Muscle of leg (tissue), 16 donors: ENCODE measurements at places on chromosomes 16 and 17. TPM values are rescaled to one million over a fixed set of nuclear protein-coding genes. Genes with fewer than 3 reads are reported as not detected.

OSGIN1 gene
- 0.18 TPM for total RNA-seq

HP gene
- 0.13 TPM for total RNA-seq

GRCh38 chr16:65855171-65856145, 511.0 kb upstream of the CDH5 start:
- DNase-seq = no peak

GRCh38 chr17:48927978-48928745, 16.5 kb downstream of the SNF8 start:
- DNase-seq = no peak

GRCh38 chr17:67221062-67221998, 23.7 kb downstream of the HELZ start:
- no peak for DNase-seq

GRCh38 chr17:41811549-41812380, at the start of gene P3H4:
TSS of gene P3H4 (minus strand) at chr17:41811949. CDS start at chr17:41811915, 34 bp downstream.
- peak; percentile 93 for DNase-seq

GPRC5C gene
- total RNA-seq = 56.0 TPM

CBX2 gene
- 6.1 TPM for total RNA-seq

- peak; percentile 52 for DNase-seq
Measured at GRCh38 chr16:85897382-85897781, 1.6 kb upstream of the IRF8 start.

DNA sequence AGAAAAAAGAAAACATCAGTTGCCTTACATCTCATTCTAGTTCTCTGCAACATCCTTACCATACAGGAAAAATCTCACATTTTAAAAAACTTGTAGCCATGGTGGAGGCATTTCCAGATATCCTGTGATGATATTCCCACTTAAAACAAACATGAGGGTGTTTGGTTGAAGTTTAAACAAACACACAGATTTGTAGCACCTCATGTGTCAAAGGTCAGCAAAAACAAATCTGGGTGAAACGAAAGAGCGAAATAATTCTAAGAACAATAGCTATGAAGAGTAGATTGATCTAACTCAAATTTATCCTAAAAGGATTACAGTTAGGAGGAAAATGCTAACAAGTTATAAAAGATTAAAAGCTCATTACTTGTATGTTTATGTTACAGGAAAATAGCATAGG, 83.1 kb upstream of the IRX5 start:
- DNase-seq = no peak

ZNF267 gene
- total RNA-seq = 10.4 TPM

RNF157 gene
- total RNA-seq = 5.5 TPM

TRAF7 gene
- total RNA-seq = 29.0 TPM

DNA sequence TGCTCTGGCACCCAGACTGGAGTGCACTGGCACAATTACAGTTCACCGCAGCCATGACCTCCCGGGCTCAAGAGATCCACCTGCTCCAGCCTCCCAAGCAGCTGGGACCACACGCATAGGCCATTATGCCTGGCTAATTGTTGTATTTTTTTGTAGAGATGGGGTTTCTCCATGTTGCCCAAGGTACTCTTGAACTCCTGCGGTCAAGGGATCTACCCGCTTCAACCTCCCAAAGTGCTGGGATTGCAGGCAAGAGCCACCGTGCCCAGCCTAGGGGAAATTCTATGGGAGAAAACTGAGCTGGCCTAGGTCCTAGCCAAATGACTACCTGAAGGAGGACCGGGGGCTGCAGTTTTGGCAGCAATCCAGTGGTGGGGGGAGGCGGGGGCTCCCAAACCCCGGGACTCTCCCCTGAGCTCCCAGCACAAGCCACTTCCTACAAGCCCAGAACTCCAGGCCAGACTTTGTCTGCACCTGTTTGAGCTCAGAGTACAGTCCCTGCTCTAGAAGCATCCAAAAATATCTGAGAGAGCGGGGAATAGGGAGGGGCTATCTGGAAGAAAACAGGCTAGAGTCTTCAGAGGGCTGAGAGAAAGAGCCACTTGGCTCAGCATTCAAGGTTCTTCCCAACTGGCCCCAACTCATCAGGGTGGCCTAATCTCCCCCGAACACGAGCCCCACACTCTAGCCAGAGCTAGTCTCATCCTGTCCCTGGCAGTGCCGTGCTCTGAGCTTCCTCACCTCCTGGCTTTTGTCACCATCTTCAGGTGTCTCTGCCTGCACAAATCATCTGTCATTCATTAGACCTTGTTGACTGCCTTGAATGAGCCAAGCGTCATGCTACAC, 9.1 kb downstream of the SRL start:
- DNase-seq = peak; percentile 97

NEUROD2 gene
- total RNA-seq = not detected

JPH3 gene
- total RNA-seq = 0.18 TPM

GRCh38 chr16:88790312-88791211, 5.5 kb upstream of the PIEZO1 start:
- DNase-seq = no peak

ETV4 gene
- total RNA-seq = 4.0 TPM

DNA sequence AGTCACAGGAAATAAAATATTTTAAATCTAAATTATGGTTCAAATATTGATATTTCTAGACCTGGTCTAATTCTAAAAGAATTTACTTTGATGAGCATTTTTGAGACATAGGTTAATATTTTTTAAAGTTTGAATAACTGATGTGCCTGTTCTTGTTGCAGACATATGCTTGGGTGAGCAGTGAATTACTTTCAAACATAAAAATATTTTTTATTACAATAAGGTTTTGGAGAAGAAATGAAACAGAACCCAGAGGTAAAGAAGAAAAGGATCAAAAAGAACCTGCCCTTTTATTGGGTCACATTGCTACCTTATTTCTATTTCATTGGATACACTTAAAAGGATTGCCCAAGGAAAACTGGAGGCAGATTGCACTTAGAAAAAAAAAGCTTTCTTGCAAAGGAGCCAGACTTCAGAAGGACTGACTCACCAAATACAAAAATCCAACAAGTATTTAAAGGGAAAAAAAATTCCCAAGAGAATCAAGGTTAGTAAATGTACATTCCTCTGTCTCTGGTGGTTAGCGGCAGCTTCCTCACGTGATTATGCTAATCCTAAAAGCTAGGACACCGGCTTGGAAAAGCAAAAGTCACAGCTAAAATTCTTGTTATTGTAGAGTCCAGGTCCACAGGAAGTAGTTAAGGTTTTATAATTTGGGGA, 18.5 kb downstream of the ENPP7 start:
- DNase-seq = no peak

RNF43 gene
- 0.04 TPM for total RNA-seq

GRCh38 chr16:58000706-58001676, at the start of gene USB1:
TSS of gene USB1 (plus strand) at chr16:58001407. CDS start at chr16:58001484, 77 bp downstream.
- peak; percentile 92 for DNase-seq

- DNase-seq = no peak
Measured at GRCh38 chr16:89412811-89413210, 77.5 kb downstream of the ANKRD11 start.

GRCh38 chr16:27242868-27243590, 25.5 kb downstream of the NSMCE1 start:
- peak; percentile 83 for DNase-seq

DNA sequence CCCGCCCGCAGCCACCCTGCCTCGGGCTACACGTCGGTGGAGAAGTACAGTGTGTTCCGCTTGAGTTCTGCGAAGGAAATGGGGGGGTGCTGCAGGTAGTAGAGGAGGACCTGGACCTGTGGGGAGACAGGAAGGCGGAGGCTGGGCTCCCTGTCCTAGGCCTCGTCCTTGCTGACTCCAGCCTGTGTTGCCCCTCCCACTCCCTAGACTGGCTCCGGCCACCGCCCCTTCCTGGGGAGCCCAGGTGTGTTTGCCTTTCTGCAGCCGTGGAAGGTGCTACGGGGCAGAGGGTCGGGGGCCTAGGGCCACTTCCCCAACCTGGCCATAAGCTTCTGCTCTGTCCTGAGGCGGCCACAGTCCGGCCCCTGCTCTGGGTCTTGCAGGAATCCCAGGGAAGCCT, 9.1 kb downstream of the TIMM22 start:
- no peak for DNase-seq

GRCh38 chr16:67662653-67663010, 1.9 kb downstream of the PARD6A start:
- DNase-seq = no peak

KIAA0513 gene
- 2.9 TPM for total RNA-seq

DNA sequence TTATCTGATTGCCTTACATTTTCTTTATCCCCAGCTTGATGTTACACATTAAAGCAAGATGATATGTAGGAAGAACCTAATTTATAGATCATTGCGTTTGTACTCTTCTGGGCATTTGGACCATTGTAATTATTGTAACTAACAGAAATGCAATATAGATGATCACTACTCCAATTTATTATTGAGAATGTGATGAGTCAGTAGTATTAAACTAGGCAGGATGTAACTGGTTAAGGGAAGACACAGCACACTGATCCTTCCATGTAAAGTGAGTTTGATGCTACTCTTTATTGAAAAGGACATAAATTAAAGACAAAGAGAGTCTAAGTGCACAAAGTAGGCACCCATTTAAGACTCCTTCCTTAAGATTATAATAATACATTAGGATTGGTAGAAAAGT, 223.8 kb downstream of the KIF2B start:
- DNase-seq = no peak

MBTPS1 gene
- 55.7 TPM for total RNA-seq

DNA sequence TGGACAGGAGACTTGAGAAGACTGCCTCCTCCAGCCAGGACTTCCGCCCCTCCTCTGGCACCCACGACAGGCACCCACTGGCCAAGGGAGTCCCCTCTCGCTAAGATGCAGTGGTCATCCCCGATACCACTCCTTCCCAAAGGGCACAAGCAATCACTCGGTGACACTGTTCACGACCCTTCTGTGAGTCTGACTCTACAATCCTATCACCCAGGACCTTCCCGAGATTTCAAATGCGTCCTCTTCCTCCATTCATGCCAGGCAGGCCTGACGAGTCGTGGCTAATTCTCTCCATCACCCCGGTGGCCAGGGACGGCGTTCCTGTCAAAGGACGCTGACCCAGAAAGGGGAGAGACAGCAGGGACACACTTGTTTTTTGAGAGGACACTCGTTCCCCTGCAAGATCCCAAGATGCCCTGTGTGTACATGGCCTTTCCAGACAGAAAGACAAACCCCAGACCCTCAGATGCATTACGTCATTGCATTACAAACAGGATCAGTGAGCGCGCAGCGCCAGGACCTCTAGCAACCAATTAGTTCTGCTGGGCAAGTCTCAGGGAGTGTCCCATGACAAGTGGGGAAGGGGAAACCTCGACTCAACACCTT, 12.2 kb downstream of the FBXO31 start:
- no peak for DNase-seq

HSPB9 gene
- 0.13 TPM for total RNA-seq

DNA sequence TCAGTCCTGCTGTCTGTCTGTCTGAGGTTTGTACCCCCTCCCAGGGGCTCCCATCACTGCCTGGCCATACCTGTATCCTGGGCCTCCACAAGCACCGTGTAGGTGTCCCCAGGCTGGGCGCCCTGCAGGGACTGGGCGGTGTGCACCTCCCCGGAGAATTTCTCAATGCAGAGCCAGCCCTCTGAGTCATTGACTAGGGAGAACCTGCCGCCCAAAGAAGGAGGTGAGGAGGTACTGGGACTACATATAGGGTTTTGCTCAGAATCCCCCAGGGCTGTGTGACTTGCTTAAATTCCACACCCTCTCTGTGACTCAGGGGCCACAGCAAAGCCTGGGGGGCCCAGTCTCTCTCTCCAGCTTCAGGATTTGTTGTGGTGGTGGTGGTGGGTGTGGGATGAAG, 7.6 kb downstream of the CDH16 start:
- DNase-seq = no peak

PRSS36 gene
- total RNA-seq = 2.3 TPM

TMEM114 gene
- not detected for total RNA-seq

- no peak for DNase-seq
Measured at GRCh38 chr17:14840616-14841231, 424.4 kb downstream of the PMP22 start.

DNA sequence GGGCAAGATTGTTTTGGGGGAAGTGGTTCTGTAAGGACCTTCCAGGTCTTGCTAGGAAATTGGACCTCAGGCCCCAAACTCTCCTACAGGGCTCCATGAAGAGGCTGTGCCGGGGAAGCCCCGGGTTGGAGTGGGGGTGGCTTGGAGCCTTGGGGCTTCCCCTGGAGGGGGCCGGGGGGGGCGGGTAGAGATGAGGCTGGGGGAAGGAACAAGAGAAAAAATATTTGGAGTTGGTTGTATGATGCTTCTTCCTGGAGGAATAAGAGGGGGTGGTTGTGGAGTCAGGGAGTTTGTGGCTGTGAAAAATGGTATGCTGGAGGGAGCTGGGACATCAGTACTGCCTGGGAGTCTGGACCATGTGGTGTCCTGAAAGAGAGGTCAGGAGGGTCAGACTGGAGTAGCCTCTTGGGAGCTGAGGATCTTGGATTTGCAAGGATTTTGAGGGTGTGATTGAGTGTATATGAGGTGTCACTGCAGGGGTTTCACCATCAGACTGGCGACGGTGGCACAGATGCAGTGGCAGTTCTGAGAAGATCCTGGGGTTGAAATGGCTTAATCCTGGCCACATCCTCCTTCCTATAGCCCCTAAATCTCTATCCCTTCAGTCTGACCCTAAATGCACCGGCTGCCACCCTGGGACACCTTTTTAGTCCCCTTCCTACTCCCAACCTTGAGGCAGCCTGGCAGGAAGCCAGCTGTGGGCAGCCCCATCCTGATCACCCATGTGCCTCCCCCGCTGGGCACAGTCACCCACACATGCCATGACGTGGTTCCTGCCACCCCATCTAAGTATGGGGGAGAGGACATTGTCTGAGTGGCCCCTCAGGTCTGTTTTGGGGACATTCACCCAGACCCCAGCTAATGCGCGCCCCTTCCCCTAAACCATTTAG, 10.9 kb downstream of the RARA start:
- no peak for DNase-seq

DNA sequence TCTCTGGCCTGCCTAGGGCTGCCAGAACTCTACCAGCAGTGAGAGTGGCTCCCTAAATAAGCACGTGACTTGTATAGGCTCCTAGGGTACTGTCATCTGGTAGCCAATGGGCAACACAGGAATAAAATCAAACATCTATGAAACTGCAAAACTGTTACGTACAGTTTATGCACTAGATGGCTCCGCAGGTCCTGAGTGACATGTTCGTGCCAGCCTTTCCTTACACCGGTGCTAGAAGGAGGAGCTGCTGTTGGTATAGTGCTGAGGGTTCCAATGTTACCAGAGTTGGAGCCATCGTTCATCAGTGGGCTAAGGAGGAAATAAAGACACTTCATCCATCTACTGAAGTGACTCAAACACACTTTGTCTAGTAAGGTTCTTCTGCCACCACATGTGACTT, 63.2 kb upstream of the TRAP1 start:
- no peak for DNase-seq

GRCh38 chr16:20853143-20853542, 46.8 kb downstream of the REXO5 start:
- no peak for DNase-seq

- no peak for DNase-seq
Measured at GRCh38 chr17:46795379-46795952, 23.0 kb downstream of the WNT3 start.

CSH1 gene
- 21.9 TPM for total RNA-seq
